ENCODE measurements at places on chromosomes 7 and 10. TPM values are rescaled to one million over a fixed set of nuclear protein-coding genes. Genes with fewer than 3 reads are reported as not detected.

DNA sequence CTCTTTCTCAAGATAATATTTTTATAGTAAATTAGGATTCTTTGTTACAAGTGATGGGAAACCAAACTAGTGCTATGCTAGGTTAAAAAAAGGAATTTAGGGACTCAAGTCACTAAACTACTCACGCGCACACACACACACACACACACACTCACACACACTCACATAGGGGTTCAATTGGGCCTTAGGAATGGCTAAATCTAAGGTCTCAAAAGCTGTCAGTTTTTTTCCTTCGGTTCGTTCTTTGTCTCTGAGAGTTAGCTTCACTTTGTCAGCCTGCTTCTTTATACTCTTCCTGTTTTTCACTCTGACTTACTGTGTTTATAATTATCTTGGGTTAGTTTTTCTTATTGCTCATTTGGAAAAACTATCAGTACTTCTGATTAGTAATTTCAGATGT lies 138.9 kb downstream of the ADK start:
- H3K27ac ChIP-seq = no peak overlapping the region
- H3K36me3 ChIP-seq = no peaks in the 10 kb centered on the region
- DNase-seq = no peak
- no peak overlapping the region for H3K4me3 ChIP-seq
- H3K4me1 ChIP-seq = peaks cover 4% of the 10 kb centered on the region
- no peaks in the 10 kb centered on the region for H3K27me3 ChIP-seq

GRCh38 chr10:103262229-103262628 lies 14.7 kb upstream of the INA start:
- peaks cover 14% of the 10 kb centered on the region for H3K27me3 ChIP-seq
- H3K4me1 ChIP-seq = no peaks in the 10 kb centered on the region
- peaks cover 22% of the 10 kb centered on the region for H3K36me3 ChIP-seq
- no peak overlapping the region for H3K27ac ChIP-seq

GRCh38 chr7:151317936-151318335 lies 23.7 kb upstream of the NUB1 start:
- no peaks in the 10 kb centered on the region for H3K4me1 ChIP-seq
- peaks cover 8% of the 10 kb centered on the region for H3K36me3 ChIP-seq
- no peak overlapping the region for H3K4me3 ChIP-seq

DNA sequence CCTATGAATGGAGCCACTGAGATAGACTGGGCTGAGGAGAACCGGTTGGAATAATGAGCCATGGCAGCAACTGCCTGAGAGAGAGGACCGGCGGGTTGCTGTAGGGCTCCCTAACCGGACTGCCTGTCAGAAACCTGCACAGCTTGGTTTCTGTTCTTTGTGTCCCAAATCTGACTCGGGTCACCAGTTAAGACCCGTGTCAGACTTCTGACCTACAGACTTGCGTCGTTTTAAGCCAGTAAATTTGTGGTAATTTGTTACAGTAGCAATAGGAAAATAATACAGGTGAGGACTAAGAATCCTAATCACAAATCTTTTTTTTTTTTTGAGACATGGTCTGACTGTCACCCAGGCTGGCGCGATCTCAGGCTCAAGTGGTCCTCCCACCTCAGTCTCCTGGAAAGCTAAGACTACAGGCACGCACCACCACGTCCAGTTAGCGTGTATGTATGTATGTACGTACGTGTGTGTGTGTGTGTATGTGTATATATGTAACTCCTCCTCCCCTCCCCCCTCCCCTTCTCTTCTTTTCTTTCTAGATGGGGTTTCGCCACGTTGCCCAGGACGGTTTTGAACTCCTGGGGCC lies 672 bp upstream of the DDX56 start:
- H3K27ac ChIP-seq = peak overlapping the region; percentile 99
- no peak for DNase-seq
- peaks cover 62% of the 10 kb centered on the region for H3K36me3 ChIP-seq
- H3K4me1 ChIP-seq = peaks cover 23% of the 10 kb centered on the region

DNA sequence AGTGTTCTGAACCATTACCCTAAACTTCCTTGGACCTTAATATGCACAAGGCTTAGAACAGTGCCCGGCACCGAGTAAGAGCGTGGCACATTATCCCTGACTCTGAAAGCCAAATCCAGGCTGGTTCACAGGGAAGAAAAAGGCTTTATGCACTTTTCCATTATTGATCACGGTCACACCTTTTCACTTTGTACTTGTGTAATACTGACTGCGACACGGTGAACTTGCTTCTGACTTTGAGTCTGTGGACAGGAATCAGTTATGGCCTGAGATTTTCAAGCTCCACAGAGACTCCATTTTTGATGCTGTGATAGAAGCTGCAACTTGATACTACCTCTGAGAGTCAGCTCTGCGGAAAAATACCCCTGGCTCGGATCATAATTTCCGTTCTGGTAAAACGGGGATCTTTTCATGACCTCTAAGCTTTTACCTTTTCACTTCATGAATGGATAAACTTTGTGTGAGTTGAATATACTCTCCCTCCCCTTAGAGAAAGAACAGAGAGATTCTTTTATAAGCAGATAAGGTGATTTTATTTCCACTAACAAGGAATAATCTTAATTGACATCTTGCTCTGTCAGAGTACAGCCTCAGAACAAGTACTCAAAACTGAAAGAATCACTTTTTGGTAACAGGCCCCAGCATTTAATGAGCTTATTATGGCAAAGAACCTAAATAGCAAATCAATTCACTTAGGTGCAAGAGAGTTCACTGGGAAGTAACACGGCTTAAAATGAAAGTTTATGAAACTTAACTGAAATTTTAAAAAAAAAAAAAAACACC lies 88.8 kb downstream of the ELMO1 start:
- no peaks in the 10 kb centered on the region for H3K27me3 ChIP-seq
- DNase-seq = no peak
- no peak overlapping the region for H3K4me3 ChIP-seq
- H3K36me3 ChIP-seq = no peaks in the 10 kb centered on the region

CEP55 gene
- 15.8 TPM for total RNA-seq

- H3K27ac ChIP-seq = peak overlapping the region; percentile 32
- no peak for DNase-seq
- H3K4me1 ChIP-seq = peaks cover 12% of the 10 kb centered on the region
- no peaks in the 10 kb centered on the region for H3K27me3 ChIP-seq
Observed at GRCh38 chr7:47300472-47301104, 281.3 kb downstream of the TNS3 start.

DNA sequence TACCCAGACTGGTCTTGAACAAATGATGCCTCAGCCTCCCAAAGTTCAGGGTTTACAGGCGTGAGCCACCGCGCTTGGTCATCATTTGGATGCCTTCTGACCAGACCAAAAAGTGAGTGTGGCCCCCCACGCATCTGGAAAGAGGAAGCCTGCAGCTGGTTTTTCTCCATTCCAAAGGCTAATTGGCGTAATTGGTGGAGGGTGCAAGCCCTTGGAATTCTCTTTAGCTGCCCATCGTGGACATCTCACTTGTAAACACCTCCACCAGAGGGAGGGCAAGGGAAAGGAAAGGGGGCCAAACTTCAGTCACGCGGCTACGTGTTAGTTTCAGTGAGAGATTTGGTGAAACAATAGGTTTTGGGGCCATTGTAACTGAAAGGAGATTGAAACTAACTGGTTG lies 4.1 kb upstream of the ARHGAP21 start:
- H3K4me1 ChIP-seq = peaks cover 11% of the 10 kb centered on the region
- H3K27me3 ChIP-seq = peaks cover 11% of the 10 kb centered on the region
- no peak overlapping the region for H3K27ac ChIP-seq
- peak; percentile 18 for DNase-seq
- no peaks in the 10 kb centered on the region for H3K36me3 ChIP-seq

RBM20 gene
- 0.37 TPM for total RNA-seq

GRCh38 chr7:100153708-100154535 lies 4.6 kb downstream of the TRAPPC14 start:
- no peaks in the 10 kb centered on the region for H3K27me3 ChIP-seq
- peak overlapping the region; percentile 27 for H3K27ac ChIP-seq
- H3K4me1 ChIP-seq = peaks cover 36% of the 10 kb centered on the region
- no peak overlapping the region for H3K4me3 ChIP-seq

PILRA gene
- 3.0 TPM for total RNA-seq

GRCh38 chr10:21514129-21514817 lies 11.2 kb downstream of the SKIDA1 start:
- no peak overlapping the region for H3K27ac ChIP-seq
- H3K4me3 ChIP-seq = peak overlapping the region; percentile 86
- peaks cover 20% of the 10 kb centered on the region for H3K27me3 ChIP-seq
- H3K36me3 ChIP-seq = no peaks in the 10 kb centered on the region

PNLIP gene
- 1.9 TPM for total RNA-seq

PLXDC2 gene
- total RNA-seq = 31.7 TPM

DNA sequence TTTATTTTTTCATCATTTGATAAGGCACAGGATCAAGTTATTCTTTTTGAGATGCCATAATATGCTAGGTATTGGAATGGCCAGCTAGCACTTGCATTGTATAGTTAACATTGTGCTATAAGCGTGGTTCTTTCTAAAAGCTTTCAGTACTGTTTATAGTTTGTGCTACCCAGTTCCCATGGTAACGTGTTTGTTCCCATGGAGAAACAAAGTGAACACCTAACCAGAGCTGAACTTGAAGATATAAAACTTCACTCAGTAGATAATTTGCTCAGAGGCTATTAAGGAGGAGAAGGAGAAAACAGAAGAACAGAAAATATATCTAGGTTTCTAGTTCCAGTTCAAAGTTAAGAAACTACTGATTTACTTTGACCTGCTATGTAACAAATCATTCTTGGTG lies 23.6 kb upstream of the ITGB8 start:
- H3K4me3 ChIP-seq = no peak overlapping the region
- peaks cover 10% of the 10 kb centered on the region for H3K27me3 ChIP-seq
- DNase-seq = no peak
- peaks cover 35% of the 10 kb centered on the region for H3K4me1 ChIP-seq
- no peaks in the 10 kb centered on the region for H3K36me3 ChIP-seq
- H3K27ac ChIP-seq = peak overlapping the region; percentile 85

GRCh38 chr10:4691301-4691700 lies 134.7 kb upstream of the AKR1E2 start:
- H3K27me3 ChIP-seq = no peaks in the 10 kb centered on the region
- H3K27ac ChIP-seq = no peak overlapping the region
- H3K4me3 ChIP-seq = no peak overlapping the region
- DNase-seq = no peak
- H3K4me1 ChIP-seq = no peaks in the 10 kb centered on the region

GRCh38 chr7:42495256-42495655 lies 258.2 kb upstream of the GLI3 start:
- no peak overlapping the region for H3K4me3 ChIP-seq
- DNase-seq = no peak
- no peak overlapping the region for H3K27ac ChIP-seq
- peaks cover 13% of the 10 kb centered on the region for H3K27me3 ChIP-seq

- no peak overlapping the region for H3K4me3 ChIP-seq
- no peaks in the 10 kb centered on the region for H3K36me3 ChIP-seq
Observed at GRCh38 chr7:38368191-38368605, 94.8 kb upstream of the TARP start.

GRCh38 chr7:43118313-43118712 lies 5.9 kb downstream of the HECW1 start:
- H3K4me1 ChIP-seq = peaks cover 43% of the 10 kb centered on the region
- no peaks in the 10 kb centered on the region for H3K36me3 ChIP-seq
- H3K27ac ChIP-seq = no peak overlapping the region
- DNase-seq = no peak

Data from WTC11 (cell line).